BE2C (cell line): ENCODE measurements at places on chromosomes 12 and 14.

DNA sequence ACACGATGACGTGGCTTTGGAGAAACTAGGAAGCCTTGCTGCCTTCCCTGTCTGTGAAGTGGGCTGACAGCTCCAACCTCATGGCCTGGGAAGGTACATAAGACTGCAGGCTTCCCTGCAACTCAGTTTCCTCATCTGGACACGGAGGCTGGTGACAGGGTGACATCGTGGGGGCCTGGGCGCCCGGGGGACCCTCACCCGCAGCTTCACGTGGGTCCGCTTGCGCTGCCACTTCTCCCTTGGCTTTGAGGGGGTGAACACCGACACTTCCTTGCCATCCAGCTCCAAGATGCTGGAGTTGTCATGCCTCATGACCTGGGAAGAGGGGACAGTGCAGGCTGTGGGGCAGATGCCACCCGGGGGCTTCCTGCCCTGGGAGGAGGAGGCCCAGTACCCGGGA is 7.6 kb downstream of the ARL6IP4 start:
- DNase-seq: no peak

DNA sequence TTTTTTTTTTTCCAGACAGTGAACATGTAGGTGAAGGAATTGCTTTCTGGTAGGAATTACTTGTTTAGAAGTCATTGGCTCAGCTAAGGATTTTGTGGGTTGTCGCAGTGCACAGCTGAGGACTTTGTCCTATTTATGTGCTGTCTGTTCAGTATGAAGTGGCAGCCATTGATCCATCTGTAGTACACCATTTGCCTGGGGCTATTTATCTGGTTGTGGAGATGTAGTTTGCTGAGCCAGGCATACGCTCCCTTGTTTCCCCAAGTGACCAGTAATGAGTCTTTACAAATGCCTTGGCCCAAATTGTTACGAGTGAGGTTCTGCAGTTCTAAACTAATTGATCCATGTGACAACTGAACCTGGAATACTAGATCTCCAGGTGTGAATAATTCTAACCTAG is 140.1 kb downstream of the NRXN3 start:
- DNase-seq: no peak

DNA sequence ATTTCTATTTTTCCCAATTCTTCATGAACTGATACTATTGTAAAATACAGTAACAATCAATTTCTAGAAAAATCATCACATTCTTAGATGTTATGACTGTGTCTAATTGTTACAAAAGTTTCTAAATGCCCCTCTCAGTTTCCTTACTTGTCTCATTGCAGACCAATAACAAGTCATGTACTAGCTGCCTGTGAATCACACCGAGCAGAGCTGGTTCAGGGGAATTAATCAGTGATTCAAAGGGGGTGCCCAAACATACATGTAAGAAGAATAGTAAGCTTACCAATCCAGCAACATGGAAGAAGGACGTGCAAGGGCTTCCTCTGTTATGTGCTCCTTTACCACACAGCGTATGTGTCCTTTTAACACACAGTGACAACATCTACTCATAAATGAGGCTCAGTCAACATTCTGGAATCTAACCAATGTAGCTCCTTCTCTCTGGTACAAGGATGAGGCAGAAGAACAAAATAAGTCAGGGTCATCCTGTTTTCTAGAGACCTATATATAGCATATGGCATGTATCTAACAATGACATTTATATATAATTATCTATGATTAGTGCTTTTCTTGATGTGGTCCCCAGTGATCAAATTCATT is 126.4 kb downstream of the SCN8A start:
- no peak for DNase-seq

- no peak for DNase-seq
These were observed 316.1 kb upstream of the SEL1L start for GRCh38 chr14:81849714-81850113.

- DNase-seq: no peak
These were observed 184.0 kb downstream of the AACS start for GRCh38 chr12:125249066-125249824.

GRCh38 chr12:85016413-85016812 is 19.7 kb downstream of the TSPAN19 start:
- DNase-seq: peak; percentile 62

DNA sequence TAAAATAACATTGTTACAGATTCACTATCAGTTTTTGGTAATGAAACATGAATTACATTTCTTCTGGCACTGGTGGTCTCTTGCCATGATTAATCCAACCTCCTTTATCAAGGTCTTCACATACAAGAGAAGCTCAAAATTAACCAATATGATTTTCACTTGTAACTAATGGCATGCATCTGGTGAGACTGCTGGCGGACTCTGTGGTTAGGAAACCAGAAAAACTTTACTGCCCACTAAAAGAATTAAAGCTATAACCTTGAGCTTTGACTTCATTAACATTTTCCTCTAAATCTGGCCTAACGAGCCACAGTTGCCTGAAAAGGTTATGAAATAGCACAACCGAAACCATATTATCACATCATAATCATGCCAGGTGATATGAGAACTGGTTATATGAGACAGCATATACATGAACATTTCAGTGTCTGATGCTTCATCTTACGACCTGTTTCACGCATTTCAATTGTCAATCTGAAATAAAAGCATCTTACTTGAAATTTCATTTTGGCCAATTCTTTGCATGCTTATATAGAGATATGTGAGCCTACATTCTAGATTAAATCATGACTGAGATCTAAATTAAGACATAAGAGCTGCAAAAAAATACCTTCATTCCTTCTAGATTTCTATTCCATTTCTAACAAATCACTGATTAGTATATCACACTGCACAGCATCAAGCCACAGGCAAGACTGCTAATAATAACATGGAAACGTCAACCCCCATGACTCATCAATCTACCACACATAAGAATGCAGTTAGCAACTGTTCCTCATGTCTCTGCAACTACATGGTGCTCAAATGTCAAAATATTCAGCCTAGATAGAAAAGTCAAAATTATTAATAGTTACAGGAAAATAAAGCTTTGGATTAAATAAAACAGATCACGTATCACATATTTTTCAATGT is 89.3 kb downstream of the OSBPL8 start:
- DNase-seq: no peak

- DNase-seq: no peak
These were observed 45.7 kb downstream of the TMEM132C start for GRCh38 chr12:128312661-128313060.

GRCh38 chr12:100189636-100190394 is 10.8 kb upstream of the ACTR6 start:
- no peak for DNase-seq

GRCh38 chr12:94169495-94169894 is 21.1 kb downstream of the PLXNC1 start:
- DNase-seq: no peak

- DNase-seq: no peak
These were observed 120.5 kb upstream of the RMST start for GRCh38 chr12:97342130-97342529.

GRCh38 chr14:100904307-100905087 is 975 bp upstream of the RTL1 start:
- peak; percentile 71 for DNase-seq

DNA sequence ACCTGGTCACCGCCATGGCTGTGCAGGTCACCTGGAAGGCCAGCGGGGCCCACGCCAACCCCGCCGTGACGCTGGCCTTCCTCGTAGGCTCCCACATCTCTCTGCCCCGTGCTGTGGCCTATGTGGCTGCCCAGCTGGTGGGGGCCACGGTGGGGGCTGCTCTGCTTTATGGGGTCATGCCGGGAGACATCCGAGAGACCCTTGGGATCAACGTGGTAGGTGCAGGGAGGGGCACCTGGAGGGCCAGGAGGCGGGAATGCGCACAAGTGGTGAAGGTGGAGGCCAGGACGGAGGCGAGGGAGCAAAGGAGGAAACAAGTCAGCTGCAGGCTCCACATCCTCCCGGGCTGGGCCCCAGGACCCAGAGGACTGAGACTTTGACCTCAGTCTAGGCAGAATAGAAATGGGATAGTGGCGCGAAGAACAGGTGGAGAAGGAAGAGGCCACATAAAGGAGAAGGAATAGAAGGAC is 649 bp downstream of the AQP6 start:
- no peak for DNase-seq

GRCh38 chr14:26761532-26761931 is 163.7 kb upstream of the NOVA1 start:
- no peak for DNase-seq

GRCh38 chr14:61489512-61489911 is 168.1 kb downstream of the PRKCH start:
- no peak for DNase-seq

DNA sequence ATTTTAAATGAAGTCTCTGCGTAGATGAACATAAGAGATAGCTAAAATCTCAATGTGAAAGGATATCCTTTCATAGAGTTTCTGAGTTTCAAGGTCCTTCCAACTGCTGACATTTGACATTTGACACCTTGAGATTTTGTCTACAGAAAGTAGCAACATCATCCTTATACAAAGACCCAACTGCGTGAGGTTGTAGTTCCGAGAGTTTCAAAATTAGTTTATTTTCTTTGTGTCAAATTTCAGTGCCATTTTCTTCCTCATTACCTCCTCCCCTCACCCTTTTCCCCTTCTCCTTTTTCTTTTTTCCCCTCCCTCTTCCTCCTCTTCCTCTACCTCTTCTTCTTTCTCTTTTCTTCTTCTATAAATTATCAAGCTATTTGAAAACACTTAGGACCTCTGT is 26.9 kb upstream of the BATF start:
- DNase-seq: no peak

DNA sequence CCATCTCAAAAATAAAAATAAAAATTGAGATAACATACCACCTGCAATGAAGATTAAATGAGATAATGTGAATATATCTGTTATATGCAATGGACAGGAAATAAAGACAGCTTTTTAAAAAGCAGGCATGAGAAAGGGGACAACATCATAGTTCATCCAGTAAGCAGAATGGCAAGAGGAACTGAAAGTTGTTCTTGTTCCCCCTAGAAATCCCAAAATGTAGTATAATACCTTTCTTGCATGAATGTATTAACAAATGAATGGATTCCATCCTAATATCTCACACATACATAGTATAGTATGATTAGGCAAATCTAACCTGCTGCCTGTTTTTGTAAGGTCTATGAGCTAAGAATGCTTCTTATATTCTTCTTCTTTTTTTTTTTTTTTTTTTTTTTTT is 31.4 kb downstream of the FGD6 start:
- no peak for DNase-seq

DNA sequence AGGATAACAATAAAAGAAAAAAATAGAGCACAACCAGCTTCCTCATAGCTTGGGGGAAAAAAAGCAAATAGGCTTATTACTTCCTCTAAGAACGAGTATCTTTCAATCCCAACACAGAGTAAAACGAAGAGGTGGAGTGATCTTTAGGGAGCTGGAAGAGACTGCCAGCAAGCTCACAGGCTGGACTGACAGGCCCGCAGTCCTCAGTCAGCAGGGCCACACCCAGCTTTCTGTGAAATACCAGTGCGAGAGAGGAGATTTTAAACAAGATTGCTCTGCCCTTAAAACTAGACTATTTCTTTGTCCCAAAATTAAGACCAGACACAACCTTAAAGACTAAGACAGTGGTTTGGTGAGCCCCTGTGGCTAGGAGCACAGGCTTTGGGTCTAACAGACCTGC is 32.9 kb downstream of the SETD3 start:
- no peak for DNase-seq

- DNase-seq: no peak
These were observed 44.6 kb upstream of the CNTN1 start for GRCh38 chr12:40647651-40648050.

- DNase-seq: no peak
These were observed 14.8 kb downstream of the SMUG1 start for GRCh38 chr12:54173906-54174471.

- DNase-seq: no peak
These were observed 144.7 kb upstream of the BTG1 start for GRCh38 chr12:92290350-92290695.

DNA sequence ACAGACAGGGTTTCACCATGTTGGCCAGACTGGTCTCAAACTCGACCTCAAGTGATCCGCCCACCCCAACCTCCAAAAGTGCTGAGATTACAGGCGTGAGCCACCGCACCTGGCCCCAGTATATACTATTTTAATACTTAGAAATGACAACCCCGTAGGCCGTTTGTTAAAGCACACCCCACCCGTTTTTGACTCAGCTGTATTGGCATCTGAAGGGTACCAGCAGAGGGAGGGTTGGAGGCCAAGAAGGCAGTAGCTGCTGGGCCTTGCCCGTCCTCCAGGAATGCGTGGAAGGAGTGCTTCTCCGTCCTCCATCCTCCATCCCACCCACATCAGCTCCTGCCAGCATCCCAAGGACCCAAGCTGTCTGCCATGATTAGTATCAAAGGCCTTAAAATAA is 6.3 kb upstream of the NIN start:
- DNase-seq: no peak

- no peak for DNase-seq
These were observed 168.2 kb upstream of the GZMB start for GRCh38 chr14:24802236-24802635.

GRCh38 chr12:105613887-105614286 is 283.4 kb downstream of the C12orf75 start:
- no peak for DNase-seq

DNA sequence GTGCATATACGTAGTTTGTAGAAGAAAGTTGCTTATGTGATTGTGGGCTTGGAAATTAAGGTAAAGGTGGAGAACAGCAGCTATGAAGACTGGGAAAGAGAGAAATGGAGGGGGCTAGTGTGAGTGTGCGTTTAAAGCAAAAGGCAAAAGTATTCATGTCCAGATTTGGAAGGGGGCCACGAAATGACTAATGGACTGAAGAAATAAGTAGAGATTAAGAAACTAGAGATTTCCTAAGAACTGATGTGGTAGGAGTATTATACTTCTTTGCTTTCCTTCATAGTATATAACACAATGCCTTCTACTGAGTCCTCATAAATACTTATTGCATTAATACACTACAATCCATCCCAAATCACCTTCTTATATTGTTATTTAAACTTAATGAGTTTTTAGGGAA is 298.6 kb upstream of the NOVA1 start:
- no peak for DNase-seq

DNA sequence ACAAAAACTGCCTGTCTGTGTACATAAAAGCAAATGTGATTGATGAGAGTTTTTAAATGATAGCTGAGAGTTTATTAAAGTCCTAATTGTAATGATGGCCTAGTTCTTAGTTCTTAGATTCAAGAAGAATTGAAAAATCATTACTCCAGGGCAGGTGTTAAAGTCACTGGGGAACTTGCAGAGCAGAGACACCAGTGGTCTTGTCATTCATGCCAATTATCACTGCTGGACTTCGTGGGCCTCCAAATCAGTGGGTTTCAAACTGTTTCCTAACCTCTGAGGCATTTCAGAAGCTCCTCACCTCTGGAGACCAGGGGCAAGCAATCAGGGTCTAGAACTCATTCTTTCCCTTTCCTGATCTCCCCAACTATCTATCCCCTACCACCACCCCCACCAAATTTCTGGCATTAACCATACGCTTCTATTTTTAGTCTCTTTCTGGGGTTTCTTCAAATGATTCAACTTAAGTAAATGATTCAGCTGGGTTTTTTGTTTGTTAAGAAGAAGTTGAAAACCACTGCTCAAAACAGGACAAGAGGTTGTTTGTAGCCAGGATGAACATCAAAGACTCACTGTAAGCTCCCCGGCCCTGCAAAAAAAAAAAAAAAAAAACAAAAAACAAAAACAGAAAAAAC is 80.1 kb downstream of the CEP83 start:
- no peak for DNase-seq

GRCh38 chr14:29264865-29265264 is 498.3 kb downstream of the FOXG1 start:
- no peak for DNase-seq
